ENCODE measurements at places on chromosomes 13 and 19.

- no peak for DNase-seq
Observed at GRCh38 chr19:29263305-29264135, 50.6 kb upstream of the UQCRFS1 start.

DNA sequence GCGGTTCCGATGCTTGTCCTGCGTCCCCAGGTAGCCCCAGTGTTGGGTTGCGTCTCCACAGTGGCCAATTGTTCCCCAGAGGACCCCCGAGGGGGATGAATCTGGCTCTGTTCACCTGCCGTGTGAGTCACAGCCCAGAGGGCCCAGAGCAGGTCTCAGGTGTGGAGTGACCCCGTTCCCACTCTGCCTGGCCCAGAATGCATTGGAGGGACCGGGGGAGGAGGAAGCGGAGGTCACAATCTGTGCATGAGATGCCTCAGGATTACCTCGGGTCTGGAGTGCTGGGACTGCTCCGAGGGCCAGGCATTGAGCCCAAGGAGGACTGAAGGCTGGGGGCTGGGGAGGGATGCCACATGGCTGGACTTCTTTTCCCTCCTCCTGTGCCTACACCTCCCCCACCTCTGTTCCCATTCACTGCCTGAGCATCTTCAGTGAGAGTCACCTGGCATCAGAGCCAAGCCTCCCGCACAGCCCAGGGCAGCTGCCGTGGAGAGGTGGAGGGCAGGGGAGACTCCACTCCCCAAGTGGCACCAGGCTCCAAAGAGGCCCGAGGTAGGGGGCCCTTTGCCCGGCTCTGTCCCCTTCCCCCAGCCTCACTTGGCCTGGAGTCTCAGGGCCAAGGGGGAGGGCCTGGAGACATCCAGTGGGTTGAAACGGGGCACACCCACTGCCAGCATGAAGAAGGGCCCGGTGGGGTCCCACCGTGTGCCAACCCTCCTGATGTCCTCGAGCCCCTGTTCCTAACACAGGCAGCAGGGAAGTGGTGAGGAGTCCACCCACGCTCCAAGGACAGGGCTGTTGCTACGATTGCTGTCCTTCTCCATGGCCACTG lies 81.1 kb downstream of the CHST8 start:
- no peak for DNase-seq

- no peak for DNase-seq
Observed at GRCh38 chr19:7699417-7700401, 2.2 kb downstream of the FCER2 start.

- DNase-seq, result no peak
Observed at GRCh38 chr13:99335603-99336002, 28.4 kb upstream of the GPR183 start.

- DNase-seq, result no peak
Observed at GRCh38 chr13:79775830-79776229, 294.9 kb downstream of the NDFIP2 start.

DNA sequence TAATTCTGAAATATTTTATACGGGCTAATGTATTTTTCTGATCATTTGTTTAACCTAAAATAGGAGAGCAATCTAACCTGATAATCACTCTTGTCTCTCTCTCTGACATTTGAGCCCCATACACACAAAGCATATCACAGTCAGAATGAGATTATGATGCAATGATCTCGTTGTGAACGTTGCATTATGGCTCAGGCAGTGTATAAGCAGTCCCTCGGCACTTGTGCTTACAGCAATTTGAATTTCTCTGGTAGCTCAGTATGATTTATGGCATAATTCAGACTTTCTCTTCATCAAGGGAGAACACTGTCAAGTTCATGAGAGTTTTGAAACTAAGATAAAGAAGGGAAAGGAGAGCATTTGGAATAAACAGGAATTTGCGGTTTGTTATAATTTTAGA lies 256.1 kb downstream of the DACH1 start:
- no peak for DNase-seq

GRCh38 chr19:48683349-48683748 lies 10.5 kb upstream of the NTN5 start:
- no peak for DNase-seq

GRCh38 chr13:57878291-57878690 lies 246.7 kb downstream of the PCDH17 start:
- no peak for DNase-seq

- no peak for DNase-seq
Observed at GRCh38 chr13:43150369-43151207, 127.2 kb downstream of the DNAJC15 start.

DNA sequence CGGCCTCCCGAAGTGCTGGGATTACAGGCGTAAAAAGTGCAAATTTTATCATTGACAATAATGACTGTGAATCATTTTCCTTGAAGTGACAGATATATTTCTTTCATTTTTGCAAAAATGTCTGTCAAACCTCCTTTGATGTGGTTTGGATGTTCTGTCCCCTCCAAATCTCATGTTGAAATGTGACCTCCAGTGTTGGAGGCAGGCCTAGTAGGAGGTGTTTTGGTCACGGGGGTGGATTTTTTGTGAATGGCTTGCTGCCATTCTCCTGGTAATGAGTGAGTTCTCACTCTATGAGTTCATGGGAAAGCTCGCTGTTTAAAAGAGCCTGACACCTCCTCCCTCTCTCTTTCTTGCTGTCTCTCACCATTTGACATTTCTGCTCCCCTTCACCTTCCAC lies 5.5 kb upstream of the SLC1A6 start:
- DNase-seq, result no peak

- DNase-seq, result no peak
Observed at GRCh38 chr19:58022283-58022660, 11.6 kb upstream of the ZSCAN1 start.

- no peak for DNase-seq
Observed at GRCh38 chr13:43364210-43365038, 341.0 kb downstream of the DNAJC15 start.

DNA sequence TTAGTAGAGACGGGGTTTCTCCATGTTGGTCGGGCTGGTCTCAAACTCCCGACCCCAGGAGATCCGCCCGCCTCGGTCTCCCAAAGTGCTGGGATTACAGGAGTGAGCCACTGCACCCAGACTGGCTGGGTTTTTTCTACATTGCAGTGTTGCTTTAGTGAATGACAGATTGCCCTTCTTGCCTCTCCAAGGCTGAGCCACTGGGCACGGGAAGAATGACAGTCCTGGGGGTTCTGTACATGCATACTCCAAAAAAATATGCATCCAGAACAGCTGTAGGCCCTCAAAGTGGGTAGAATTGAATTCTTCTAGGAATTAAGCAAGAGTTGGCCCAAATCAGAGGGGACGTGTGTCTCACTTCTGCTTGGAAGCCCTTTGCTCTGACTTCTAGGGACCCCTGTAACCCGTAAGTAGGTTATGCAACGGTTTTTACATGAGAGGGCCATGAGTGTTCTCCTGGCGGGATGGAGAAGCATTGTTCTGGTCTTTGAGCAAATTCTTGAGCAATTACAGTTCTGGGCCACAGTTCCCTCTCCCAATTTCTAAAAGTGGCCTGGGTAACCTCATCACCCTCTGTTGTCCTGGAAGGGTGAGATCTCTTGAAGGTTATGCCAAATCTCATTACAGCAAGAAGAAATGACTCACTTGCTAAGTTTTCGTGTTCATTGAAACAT lies 3.6 kb downstream of the ACTN4 start:
- no peak for DNase-seq

DNA sequence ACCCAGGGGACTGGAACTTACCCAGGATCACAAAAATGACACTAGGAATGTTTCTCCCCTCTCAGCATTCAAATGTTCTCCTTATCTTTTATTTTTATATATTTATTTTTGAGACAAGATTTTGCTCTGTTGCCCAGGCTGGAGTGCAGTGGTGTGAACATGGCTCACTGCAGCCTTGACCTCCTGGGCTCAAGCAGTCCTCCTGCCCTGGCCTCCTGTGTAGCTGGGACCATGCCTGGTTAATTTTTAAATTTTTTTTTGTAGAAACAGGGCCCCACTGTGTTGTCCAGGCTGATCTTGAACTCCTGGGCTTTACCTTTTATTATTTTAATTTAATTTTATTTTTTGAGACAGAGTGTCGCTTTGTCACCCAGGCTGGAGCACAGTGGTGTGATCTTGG lies 108.2 kb downstream of the PCCA start:
- no peak for DNase-seq

- no peak for DNase-seq
Observed at GRCh38 chr19:28330831-28331230, 882.1 kb downstream of the UQCRFS1 start.

- DNase-seq, result no peak
Observed at GRCh38 chr13:80501556-80501955, 160.6 kb upstream of the SPRY2 start.

DNA sequence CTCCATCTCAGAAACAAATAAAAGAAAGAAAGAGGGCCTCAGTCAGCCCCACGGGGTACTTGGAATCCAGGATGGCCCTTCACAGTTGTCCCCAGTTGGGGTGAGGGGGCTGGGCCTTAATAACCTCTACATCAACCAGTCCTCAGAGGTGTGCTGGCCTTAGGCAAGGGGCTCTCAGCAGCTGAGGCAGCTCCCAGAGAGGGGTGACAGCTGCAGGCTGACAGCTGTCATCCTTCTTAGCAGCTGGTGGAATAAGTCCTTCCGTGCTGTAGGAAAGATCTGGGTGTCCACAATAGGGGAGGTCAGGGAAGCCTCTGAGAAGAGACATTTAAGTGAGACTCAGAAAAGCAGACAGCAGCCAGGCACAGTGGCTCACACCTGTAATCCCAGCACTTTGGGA lies 7.4 kb downstream of the BCAM start:
- no peak for DNase-seq

GRCh38 chr13:101289764-101290163 lies 126.5 kb downstream of the NALCN start:
- no peak for DNase-seq

- DNase-seq, result no peak
Observed at GRCh38 chr13:99014522-99014921, 36.7 kb upstream of the DOCK9 start.

DNA sequence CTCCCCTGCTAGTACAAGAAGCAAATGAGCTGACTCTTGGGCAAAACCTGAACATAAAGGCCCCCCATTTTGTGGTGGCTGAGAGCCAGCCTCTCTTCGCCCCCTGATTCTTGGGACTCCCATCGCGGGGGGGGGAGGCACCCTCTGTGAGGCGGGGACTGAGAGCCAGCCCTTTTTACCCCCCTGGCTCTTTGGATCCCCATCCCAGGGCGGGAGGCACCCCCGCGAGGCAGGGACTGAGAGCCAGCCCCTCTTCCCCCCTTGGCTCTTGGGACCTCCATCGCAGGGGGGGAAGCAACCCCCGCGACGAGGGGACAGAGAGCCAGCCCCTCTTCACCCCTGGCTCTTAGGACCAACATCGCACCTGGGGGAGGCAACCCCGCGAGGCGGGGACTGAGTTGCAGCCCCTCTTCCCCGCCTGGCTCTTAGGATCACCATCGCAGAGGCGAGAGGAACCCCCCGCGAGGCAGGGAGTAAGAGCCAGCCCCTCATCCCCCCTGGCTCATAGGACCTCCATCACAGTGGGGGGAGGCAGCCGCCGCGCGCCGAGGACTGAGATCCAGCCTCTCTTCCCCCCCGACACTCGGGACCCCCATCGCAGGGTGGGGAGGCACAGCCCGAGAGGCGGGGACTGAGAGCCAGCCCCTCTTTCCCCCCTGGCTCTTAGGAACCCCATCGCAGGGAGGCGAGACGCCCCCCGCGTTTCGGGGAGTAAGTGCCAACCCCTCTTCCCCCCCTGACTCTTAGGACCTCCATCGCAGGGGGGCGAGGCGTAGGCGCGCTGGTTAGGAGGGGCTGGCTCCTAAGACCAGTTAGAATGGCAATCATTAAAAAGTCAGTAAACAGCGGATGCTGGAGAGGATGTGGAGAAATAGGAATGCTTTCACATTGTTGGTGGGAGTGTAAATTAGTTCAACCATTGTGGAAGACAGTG lies 2428.4 kb upstream of the PCDH20 start:
- no peak for DNase-seq

DNA sequence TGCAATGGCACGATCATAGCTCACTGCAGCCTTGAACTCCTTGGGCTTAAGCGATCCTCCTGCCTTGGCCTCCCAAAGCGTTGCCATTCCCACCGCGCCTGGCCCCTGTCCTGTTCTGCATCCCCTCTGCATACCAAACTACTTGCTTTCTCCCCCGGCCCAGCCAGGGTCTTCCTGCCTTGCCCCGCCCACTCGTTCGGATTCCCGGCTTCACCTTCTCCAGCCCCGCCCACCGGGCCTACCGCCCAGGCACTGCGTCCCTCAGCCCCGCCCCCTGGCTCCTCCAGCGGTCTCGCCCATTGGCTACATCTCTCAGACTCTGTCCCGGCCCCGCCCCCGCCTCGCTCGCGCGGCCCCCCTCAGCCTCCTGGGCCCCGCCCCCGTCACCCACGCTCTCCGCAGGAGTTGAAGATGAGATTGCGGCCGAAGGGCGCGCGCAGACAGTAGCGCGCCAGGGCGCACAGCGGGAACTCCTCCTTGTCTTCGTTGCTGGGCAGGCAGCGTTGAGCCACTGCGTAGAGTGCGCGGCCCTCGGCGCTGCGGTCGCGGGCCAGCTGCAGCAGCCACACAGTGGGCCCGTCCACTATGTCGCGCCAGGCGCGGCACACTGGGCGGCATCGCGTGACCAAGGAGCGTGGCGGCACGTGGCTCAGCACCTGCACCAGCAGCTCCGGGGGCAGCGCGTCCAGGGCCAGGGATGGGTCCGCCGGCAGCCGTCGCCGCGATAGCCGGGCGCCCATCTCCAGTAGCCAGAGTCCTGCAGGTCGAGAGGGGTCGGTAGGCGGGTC lies 19.0 kb downstream of the MRPS12 start:
- DNase-seq, result peak; percentile 52

GRCh38 chr19:49387936-49388372 lies at the start of gene KASH5:
Gene KASH5, plus strand, starts transcription at chr19:49388249. Its CDS starts 2,635 bp downstream, at chr19:49390884.
- DNase-seq, result no peak

DNA sequence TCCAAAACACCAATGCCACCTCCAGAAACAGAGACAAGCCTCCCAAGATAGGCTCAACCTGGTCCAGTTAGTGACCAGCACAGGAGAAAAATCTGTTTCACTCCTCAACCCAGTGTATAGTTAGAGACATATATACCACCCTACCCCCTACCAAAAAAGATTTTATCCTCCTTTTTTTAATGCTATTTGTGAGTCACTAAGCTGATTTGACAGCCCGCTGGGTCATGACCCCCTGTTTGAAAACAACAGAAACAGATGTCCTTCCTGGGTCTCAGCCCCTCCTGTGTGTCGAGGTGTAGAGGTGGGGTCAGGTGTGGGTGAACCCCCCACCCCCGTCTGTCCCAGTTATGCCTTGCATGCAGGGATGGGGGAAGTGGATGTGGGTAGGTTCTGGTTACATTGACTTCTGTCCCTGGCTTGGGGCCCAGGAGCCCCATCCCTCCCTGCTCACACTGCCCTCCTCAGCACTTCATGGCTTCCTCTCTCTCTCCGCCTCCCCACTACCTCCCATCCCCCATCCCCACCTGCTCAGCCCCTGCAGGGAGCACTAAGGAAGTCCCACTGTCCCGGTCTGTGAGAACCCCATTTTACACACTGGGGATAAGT lies 14.0 kb upstream of the TOMM40 start:
- no peak for DNase-seq

- no peak for DNase-seq
Observed at GRCh38 chr13:72004784-72005374, 137.9 kb upstream of the DACH1 start.

Measured in thoracic aorta (tissue), 2 donors.